ENCODE measurements at places on chromosomes 2 and 18.

DNA sequence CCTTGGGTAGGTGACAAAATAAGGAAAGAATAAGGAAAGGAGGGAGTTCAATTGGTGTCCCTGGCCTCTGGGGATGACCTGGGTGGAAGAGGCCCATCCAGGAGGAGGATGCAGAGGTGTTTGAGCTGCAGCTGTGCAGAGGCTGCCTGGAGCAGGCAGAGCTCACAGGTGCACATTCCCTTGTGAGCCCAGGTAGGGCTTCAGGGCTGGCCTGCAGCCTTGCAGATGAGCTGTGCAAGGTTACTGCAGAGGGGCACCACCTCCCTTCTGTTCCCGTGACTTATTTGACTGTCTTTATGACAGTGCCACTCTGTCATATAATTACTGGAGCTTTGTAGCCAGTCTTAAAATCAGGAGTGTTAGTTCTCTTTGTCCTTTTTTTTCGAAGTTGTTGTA, 263.2 kb upstream of the HS6ST1 start:
- no peak for DNase-seq
- no peak overlapping the region for H3K27ac ChIP-seq
- no peaks in the 10 kb centered on the region for H3K36me3 ChIP-seq
- no peaks in the 10 kb centered on the region for H3K4me1 ChIP-seq
- H3K4me3 ChIP-seq: no peak overlapping the region
- no peaks in the 10 kb centered on the region for H3K27me3 ChIP-seq

- no peak overlapping the region for H3K27ac ChIP-seq
- no peaks in the 10 kb centered on the region for H3K36me3 ChIP-seq
- H3K27me3 ChIP-seq: no peaks in the 10 kb centered on the region
Measured at GRCh38 chr2:207506426-207506825, 23.3 kb upstream of the CREB1 start.

DNA sequence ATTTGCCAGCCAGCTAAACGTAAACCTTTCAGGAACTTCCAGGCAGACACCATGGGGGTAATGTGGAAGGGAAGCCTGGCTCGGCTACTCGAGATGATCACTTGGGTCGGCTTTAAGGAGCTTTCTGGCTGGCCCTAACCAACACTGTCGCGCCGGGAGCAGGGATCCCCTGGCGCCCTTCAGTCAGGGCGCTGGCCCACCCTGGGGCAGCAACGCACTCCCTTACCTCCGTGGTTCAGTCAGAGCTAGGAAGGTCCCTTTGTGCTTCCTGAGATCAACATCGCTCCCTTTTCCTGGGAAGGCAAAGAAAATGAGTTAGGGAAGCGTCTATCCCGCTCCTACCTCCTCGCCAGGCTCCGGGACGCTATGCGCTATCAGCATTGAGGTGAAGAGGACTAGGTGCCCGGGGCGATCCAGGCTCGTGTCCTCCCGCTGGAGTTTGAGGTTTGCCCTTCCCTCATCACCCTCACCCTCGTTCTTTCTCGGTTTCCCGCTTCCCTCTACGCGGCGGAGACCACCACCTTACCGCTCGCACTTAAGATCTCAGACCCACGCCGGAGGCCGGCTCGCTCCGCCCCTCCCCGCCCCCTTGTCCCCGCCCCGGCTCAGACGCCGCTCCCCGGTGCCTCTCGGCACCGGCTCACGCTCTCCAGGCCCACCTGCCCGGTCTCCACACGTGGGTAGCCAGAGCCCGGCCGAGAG, 449 bp upstream of the ATRAID start:
- H3K4me1 ChIP-seq: no peaks in the 10 kb centered on the region
- peak overlapping the region; percentile 97 for H3K27ac ChIP-seq
- no peaks in the 10 kb centered on the region for H3K27me3 ChIP-seq

GRCh38 chr18:74957588-74958224, 251.2 kb downstream of the PTGR3 start:
- H3K27ac ChIP-seq: no peak overlapping the region
- no peaks in the 10 kb centered on the region for H3K4me1 ChIP-seq
- H3K4me3 ChIP-seq: no peak overlapping the region
- no peaks in the 10 kb centered on the region for H3K27me3 ChIP-seq
- no peaks in the 10 kb centered on the region for H3K36me3 ChIP-seq

DNA sequence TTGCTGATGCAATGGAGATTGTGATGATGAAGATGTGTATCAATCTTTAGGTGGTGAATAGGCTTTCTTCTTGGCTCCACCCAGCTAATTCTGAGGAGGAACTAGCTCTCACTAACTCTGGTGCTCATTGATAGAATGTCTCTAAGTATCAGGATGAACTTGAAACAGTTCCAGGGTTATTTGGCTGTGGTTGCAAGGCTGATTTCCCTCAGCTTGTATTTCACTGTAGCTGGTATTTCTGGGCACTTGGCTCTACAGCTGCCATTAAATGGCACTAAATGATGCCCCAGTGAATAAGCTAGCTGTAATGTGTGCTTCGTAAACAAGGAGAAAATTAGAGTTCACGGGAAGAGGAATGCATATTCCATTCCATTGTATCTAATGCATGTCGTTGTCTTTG, 241.2 kb downstream of the RPIA start:
- no peak overlapping the region for H3K4me3 ChIP-seq
- no peaks in the 10 kb centered on the region for H3K36me3 ChIP-seq
- DNase-seq: no peak
- H3K27ac ChIP-seq: no peak overlapping the region

DNA sequence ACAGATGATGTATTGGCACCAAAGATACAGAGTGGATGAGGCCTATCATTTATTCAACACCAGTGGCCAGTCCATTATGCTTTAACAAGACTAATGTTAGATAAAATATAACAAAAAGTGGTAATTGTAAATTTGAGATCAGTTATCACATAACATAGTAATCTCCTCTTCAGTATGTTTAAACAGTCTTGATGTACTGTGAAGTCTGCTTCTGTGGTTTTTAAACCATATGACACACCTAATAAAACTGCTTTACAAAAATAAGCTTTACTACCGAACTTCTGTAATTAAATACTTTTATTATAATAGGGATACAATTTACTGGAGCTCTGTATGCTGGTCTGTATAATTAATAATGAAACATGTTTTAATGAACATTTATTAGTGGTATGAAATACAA, 2156.1 kb upstream of the CELF4 start:
- no peaks in the 10 kb centered on the region for H3K4me1 ChIP-seq
- no peak overlapping the region for H3K27ac ChIP-seq
- no peak overlapping the region for H3K4me3 ChIP-seq
- no peaks in the 10 kb centered on the region for H3K27me3 ChIP-seq
- H3K36me3 ChIP-seq: no peaks in the 10 kb centered on the region

GRCh38 chr2:98884658-98885057, 51.4 kb downstream of the CRACDL start:
- DNase-seq: no peak
- no peaks in the 10 kb centered on the region for H3K4me1 ChIP-seq
- no peak overlapping the region for H3K4me3 ChIP-seq
- H3K27me3 ChIP-seq: no peaks in the 10 kb centered on the region

GRCh38 chr18:58381676-58382411, 247.0 kb downstream of the ALPK2 start:
- H3K4me1 ChIP-seq: no peaks in the 10 kb centered on the region
- no peak overlapping the region for H3K27ac ChIP-seq
- H3K4me3 ChIP-seq: no peak overlapping the region
- no peaks in the 10 kb centered on the region for H3K27me3 ChIP-seq

DNA sequence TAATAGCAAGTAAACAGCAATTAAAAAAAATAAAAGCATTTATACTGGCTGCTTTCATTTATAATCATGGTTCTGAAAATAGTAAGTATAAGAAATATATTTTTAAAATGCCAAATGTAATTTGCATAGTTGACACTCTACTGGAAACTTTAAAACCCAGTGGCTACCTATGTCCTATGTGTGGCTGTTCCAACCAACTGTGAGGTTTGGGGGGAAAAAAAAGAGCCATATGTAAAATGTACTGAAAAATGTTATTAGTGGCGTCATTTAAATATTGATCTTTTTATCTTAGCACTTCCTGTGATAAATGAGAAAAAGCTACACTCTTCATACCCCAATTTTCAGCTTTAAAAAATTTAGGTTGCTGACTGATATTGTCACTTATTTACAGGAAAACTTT, 270.7 kb downstream of the TCF4 start:
- H3K27ac ChIP-seq: peak overlapping the region; percentile 17
- H3K4me3 ChIP-seq: peak overlapping the region; percentile 76
- DNase-seq: no peak
- H3K27me3 ChIP-seq: no peaks in the 10 kb centered on the region
- peaks cover 4% of the 10 kb centered on the region for H3K36me3 ChIP-seq

DNA sequence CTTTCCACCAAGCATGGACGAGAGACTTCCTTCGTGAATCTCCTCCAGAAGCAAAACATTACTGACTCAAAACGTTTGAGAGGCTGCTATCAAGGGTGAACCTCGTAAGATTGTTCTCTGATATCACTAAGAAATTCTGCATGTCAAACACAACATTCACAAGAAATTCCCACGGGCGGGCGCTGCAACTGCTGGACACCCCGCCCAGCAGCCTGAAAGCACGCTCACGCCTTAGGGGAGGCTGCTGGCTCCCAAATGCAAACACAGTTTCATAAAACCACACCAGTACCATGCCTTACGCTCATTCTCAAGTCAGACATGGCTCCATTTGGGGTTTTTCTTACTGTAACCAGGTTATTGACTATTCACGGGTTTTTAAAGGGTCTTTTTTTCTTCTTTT, 39.0 kb downstream of the MBP start:
- DNase-seq: no peak
- H3K4me1 ChIP-seq: peaks cover 3% of the 10 kb centered on the region
- no peak overlapping the region for H3K4me3 ChIP-seq
- no peaks in the 10 kb centered on the region for H3K27me3 ChIP-seq
- H3K27ac ChIP-seq: no peak overlapping the region

DNA sequence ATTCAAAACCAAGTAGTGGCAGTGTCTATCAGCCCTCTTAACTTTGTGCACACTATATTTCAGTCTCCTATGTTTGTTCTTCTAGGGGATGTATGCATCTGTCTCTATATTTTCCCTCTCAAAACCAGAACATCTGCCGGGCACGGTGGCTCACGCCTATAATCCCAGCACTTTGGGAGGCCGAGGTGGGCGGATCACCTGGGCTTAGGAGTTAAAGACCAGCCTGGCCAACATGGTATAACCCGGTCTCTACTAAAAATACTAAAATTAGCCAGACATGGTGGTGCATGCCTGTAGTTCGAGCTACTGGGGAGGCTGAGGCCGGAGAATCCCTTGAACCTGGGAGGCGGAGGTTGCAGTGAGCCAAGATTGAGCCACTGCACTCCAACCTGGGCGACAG, 9.9 kb upstream of the GAREM2 start:
- no peaks in the 10 kb centered on the region for H3K27me3 ChIP-seq
- no peak for DNase-seq
- no peaks in the 10 kb centered on the region for H3K36me3 ChIP-seq
- no peak overlapping the region for H3K4me3 ChIP-seq
- H3K4me1 ChIP-seq: no peaks in the 10 kb centered on the region

DNA sequence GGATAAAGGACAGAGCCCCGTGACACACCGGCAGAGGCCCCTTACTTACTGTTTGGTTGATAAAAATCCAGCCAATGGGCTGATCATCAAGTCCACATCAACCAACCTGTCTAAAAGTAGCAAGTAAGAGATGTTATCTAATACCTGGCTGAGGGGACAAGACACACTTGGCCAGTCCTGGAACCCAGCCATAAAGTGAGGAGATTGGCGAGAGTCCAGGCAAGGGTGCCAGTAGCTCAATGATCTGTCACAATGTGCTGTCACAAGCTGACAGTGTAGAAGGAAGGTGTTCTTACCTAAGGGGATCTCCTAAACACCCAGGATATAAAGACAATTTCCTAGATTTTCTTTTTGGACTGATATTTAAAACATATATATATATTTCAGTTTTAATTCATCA, 61.7 kb upstream of the IL1R2 start:
- H3K4me3 ChIP-seq: no peak overlapping the region
- DNase-seq: no peak
- no peaks in the 10 kb centered on the region for H3K4me1 ChIP-seq

GRCh38 chr2:189096769-189097447, 82.7 kb downstream of the COL5A2 start:
- H3K4me3 ChIP-seq: no peak overlapping the region
- H3K4me1 ChIP-seq: no peaks in the 10 kb centered on the region
- H3K27ac ChIP-seq: no peak overlapping the region
- no peaks in the 10 kb centered on the region for H3K27me3 ChIP-seq
- no peaks in the 10 kb centered on the region for H3K36me3 ChIP-seq
- DNase-seq: no peak

DNA sequence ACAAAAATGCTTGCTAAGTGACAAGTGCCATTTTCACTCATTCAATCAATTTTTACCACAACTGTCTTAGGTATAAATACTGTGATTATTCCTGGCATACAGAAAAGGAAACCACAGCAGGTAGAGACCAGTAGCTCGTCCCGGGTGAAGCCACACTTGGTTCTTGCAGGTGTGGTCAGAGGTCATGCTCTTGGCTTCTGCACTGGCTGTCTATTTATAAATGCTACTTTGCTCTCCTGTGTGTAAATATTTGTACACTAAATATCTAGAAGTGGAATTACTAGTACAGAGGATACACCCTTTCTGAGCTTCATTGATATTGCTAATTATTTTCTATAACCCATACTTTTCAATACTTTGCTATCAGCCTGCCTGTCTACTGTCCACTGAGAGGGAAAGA, 284.6 kb downstream of the MYT1L start:
- H3K4me1 ChIP-seq: no peaks in the 10 kb centered on the region
- DNase-seq: no peak
- H3K36me3 ChIP-seq: no peaks in the 10 kb centered on the region

DNA sequence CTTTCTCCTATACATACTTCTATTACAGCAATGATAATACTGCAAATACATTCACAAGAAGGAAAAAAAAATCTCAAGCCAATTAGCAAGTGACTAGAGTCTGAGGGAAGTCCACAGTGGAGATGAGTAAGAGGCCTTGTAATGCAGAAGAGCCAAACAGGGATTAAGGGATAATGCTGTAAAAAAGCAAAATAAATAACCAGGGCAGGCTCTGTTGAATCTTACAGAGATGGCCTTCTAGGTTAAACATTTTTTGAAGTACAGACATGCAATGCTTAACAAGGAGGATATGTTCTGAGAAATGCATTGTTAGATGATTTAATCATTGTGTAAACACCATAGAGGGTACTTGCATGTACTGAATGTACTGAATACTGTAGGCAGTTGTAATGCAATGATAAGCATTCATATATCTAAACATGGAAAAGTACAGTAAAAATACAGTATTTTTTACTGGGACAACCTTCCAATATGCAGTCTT, 122.1 kb upstream of the RMDN2 start:
- no peaks in the 10 kb centered on the region for H3K36me3 ChIP-seq
- no peaks in the 10 kb centered on the region for H3K27me3 ChIP-seq
- no peak overlapping the region for H3K4me3 ChIP-seq
- no peak overlapping the region for H3K27ac ChIP-seq

GRCh38 chr2:65232636-65233035, 5.0 kb downstream of the ACTR2 start:
- no peak overlapping the region for H3K27ac ChIP-seq
- H3K4me1 ChIP-seq: no peaks in the 10 kb centered on the region
- no peaks in the 10 kb centered on the region for H3K27me3 ChIP-seq
- DNase-seq: no peak

- no peaks in the 10 kb centered on the region for H3K27me3 ChIP-seq
- no peak overlapping the region for H3K4me3 ChIP-seq
Measured at GRCh38 chr2:2056531-2056930, 274.5 kb downstream of the MYT1L start.

- H3K27me3 ChIP-seq: no peaks in the 10 kb centered on the region
- DNase-seq: no peak
- no peak overlapping the region for H3K4me3 ChIP-seq
- H3K27ac ChIP-seq: no peak overlapping the region
- H3K36me3 ChIP-seq: no peaks in the 10 kb centered on the region
Measured at GRCh38 chr2:126822921-126823320, 75.8 kb upstream of the TEX51 start.

Data from breast epithelium (tissue), 4 donors.